MCF 10A (cell line): ENCODE measurements at places on chromosomes 2 and 18. TPM values are rescaled to one million over a fixed set of nuclear protein-coding genes. Genes with fewer than 3 reads are reported as not detected.

DNA sequence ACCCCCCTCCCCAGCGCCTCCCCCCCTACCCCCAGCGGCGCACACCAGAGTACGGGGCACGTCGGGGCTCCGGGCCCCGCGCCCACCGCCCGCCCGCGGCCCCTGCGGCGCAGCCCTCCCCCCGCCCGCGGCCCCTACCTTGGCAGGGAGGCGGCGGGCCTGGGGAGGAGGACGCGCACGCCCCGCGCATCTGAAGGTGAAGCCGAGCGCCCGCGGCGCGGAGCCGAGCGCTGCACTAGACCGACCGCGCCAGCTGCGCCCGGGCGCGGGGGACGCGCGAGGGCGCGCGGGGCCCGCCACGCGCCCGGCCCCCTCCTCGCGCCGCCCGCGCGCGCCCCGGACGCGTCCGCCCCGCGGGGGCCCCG is at the start of gene ZNF516:
Gene ZNF516, minus strand, starts transcription at position 237 of the 365 bp plus-strand sequence. CDS start 52,188 bp downstream, outside the sequence.
- peak within 1 kb of the TSS; percentile 75 for H3K27ac ChIP-seq
- no peaks in the 10 kb centered on the region for H3K36me3 ChIP-seq
- H3K4me1 ChIP-seq: peaks cover 10% of the 10 kb centered on the region
- peak; percentile 26 for DNase-seq
- peak within 1 kb of the TSS; percentile 73 for H3K4me3 ChIP-seq

GRCh38 chr2:174535083-174535482 is 48.3 kb upstream of the GPR155 start:
- no peak overlapping the region for H3K4me3 ChIP-seq
- no peaks in the 10 kb centered on the region for H3K27me3 ChIP-seq

NAT8 gene
- total RNA-seq: not detected in 2 replicates

AQP12A gene
- total RNA-seq: not detected in 2 replicates

DNA sequence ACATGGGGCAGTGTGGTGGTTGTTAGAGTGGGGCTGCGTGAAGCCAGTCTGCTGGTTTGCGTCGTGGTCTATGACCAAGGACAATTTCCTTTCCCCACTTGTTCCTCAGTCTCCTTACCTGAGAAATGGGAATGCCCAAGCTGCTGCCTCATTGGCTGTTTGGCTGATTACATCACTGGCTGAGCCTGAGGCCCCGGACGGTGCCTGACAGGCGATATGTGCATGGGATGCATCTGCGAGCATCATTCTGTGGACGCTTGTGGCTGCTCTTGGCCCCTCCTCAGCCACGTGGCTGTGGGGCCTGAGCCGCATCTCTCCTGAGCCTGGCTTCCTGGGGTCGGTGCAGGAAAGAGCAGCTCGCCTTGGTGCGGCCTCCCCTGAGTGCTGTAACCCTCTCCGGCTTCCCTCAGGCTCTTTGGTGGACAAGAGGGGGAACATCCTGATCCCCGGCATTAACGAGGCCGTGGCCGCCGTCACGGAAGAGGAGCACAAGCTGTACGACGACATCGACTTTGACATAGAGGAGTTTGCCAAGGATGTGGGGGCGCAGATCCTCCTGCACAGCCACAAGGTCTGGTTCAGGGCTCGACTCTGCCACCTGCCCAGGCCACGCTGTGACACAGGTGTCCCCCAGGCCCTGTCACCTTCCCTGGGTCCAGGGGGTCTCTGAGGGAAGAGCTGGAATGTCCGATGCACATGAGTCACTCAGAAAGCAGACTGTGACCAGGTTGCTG is 17.2 kb downstream of the CNDP2 start:
- no peak for DNase-seq
- H3K36me3 ChIP-seq: peaks cover 86% of the 10 kb centered on the region
- H3K4me1 ChIP-seq: no peaks in the 10 kb centered on the region
- H3K4me3 ChIP-seq: no peak overlapping the region

DNA sequence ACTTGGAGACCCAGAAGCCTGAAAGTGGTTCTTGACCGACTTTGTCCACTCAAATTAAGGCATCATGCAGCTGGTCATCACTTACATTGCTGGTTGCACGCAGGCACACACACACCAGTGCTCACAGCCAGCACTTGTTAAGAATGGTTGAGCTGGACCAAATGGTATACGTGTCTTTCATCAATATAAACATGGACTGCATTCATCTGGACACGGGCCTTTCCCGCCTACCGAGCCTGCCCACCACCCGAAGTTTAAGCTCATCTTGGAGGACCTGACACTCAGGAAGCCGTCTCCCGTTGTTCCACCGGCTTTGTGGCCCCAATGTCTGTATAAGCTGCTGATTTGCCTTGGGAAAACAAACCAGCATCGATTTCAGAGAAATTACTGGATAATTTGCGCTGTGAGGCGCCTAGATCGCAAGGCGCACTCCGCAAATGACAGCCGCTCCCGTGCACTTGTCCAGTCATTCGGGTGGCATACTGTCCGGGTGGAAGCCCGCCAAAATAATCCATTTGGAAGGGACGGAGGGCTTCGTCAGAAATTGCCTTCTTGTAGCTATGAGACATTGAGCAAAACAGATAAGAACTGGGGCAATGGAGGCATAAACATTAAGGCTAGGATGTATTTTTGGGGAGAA is 40.1 kb upstream of the AKAIN1 start:
- DNase-seq: no peak
- peak overlapping the region; percentile 98 for H3K27ac ChIP-seq
- peaks cover 14% of the 10 kb centered on the region for H3K36me3 ChIP-seq
- peak overlapping the region; percentile 89 for H3K4me3 ChIP-seq

DNA sequence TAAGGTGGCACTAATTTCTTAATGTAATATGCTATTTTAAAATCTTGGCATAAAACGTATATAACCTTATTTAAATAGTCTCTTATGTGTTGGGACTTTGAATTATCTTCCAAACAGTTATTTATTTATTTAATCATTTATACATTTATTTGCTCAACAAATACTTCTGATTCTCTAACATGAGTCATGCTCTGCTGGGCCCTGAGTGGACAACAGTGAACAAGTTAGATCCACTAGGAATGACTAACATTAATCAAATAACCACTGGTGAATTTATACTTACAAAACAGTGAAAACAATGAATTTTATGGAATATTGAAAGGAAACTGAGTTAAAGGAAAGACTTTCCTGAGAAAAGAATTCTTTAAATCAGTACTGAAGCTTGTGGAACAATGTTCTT is 1257.2 kb upstream of the CHAC2 start:
- H3K4me1 ChIP-seq: no peaks in the 10 kb centered on the region
- H3K27me3 ChIP-seq: no peaks in the 10 kb centered on the region
- no peak for DNase-seq
- no peak overlapping the region for H3K27ac ChIP-seq
- H3K4me3 ChIP-seq: no peak overlapping the region

- H3K27me3 ChIP-seq: no peaks in the 10 kb centered on the region
- no peak for DNase-seq
- H3K4me1 ChIP-seq: peaks cover 32% of the 10 kb centered on the region
- no peak overlapping the region for H3K27ac ChIP-seq
- no peak overlapping the region for H3K4me3 ChIP-seq
- H3K36me3 ChIP-seq: no peaks in the 10 kb centered on the region
Measured at GRCh38 chr2:110152943-110153342, 37.3 kb upstream of the MALL start.

- no peak overlapping the region for H3K27ac ChIP-seq
- no peaks in the 10 kb centered on the region for H3K27me3 ChIP-seq
- H3K4me1 ChIP-seq: peaks cover 35% of the 10 kb centered on the region
- DNase-seq: no peak
Measured at GRCh38 chr2:20507166-20507692, 60.4 kb downstream of the RHOB start.

- peak; percentile 43 for DNase-seq
- H3K27ac ChIP-seq: peak overlapping the region; percentile 25
- H3K36me3 ChIP-seq: no peaks in the 10 kb centered on the region
- H3K4me1 ChIP-seq: peaks cover 35% of the 10 kb centered on the region
Measured at GRCh38 chr2:66021296-66021695, 413.6 kb upstream of the MEIS1 start.

GRCh38 chr18:22551536-22552151 is 133.9 kb upstream of the CTAGE1 start:
- H3K4me3 ChIP-seq: no peak overlapping the region
- DNase-seq: peak; percentile 90
- no peak overlapping the region for H3K27ac ChIP-seq

DNA sequence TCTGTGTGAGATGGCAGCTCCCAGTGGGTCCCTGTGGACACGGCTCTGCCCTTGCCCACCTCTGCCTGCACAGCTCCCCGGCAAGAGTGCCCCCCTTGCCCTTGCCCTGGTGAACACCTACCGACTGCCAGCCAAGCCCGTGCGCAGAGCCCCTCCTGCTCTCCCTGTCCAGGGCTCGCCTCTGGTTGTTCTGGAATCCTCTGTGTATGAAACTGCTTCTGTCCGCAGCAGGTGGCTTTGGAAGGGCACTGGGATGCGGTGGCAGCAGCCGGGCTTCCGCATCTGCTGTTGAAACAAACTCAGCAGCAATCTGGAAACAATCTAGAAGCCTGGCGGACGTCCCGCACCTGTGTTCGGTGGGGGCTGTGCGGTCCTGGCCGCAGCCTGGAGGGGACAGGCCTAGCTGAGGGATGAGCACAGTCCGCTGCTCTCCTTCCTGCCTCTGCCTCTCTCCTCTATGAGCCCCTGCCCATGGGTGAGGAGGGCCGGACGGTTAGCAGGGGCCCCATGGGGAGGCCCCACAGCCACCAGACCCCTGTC is 34.0 kb upstream of the KLF11 start:
- no peaks in the 10 kb centered on the region for H3K36me3 ChIP-seq
- H3K27ac ChIP-seq: no peak overlapping the region
- no peaks in the 10 kb centered on the region for H3K27me3 ChIP-seq
- DNase-seq: no peak

GRCh38 chr18:13232086-13232917 is 13.7 kb downstream of the LDLRAD4 start:
- no peak for DNase-seq
- no peaks in the 10 kb centered on the region for H3K36me3 ChIP-seq
- no peak overlapping the region for H3K4me3 ChIP-seq
- no peaks in the 10 kb centered on the region for H3K27me3 ChIP-seq
- no peak overlapping the region for H3K27ac ChIP-seq

ST8SIA5 gene
- total RNA-seq: not detected in 2 replicates

RAB6C gene
- total RNA-seq: not detected in 2 replicates
